ENCODE measurements at places on chromosomes 16 and 17. TPM values are rescaled to one million over a fixed set of nuclear protein-coding genes. Genes with fewer than 3 reads are reported as not detected.

DNA sequence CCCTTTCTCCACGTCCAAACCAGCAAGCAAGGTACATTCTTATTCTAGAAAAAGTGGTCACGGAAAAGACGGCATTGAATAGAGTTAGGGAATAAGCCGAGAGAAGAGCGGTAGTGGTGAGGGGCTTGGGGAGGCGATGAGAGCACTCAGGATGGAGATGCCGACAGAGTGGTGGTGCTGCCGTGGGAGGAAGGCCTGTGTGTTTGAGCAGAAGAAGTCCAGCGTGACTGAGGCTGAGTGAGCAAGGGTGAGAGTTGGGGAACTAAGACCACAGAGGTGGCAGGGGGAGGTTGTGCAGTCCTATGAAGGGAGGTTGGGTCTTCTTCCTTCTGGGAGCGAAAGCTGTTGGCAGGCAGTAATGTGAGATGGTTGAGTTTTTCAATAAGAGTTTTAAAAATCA lies 252.3 kb downstream of the ABCC12 start:
- H3K27me3 ChIP-seq, result no peaks in the 10 kb centered on the region
- no peaks in the 10 kb centered on the region for H3K4me1 ChIP-seq
- DNase-seq, result no peak

DNA sequence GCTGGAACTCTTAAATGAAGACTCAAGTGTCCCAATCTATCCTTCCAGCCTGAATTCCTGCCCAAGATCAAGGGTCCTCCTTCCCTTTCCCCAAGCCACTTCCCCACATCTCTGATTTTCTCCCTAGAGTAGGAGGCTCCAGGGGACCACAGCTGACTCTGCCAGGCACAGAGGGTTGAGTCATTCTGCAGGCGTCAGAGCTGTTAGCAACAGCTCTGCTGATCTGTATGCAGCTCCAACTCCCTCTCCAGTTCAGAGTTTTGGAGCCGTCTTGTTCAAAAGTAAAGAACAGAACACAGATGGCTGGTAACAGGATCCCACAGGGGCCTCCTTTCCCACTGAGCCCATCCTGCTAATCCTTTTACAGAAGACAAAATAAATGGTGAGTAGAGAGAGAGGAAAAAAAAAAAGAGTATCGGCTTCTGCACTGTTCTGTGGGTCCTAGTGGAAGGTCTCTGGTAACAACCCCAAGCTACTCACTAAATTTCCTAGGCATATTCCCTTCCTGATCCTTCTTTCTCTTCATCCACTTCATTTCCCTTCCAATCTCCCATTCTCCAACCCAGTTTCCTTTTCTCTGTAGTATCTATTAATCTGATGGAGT lies 13.4 kb upstream of the TAOK1 start:
- H3K4me1 ChIP-seq, result no peaks in the 10 kb centered on the region
- peak overlapping the region; percentile 67 for H3K27ac ChIP-seq
- H3K4me3 ChIP-seq, result no peak overlapping the region
- no peaks in the 10 kb centered on the region for H3K36me3 ChIP-seq
- no peak for DNase-seq
- no peaks in the 10 kb centered on the region for H3K27me3 ChIP-seq

GRCh38 chr17:3659541-3660111 lies 8.8 kb downstream of the TAX1BP3 start:
- H3K4me1 ChIP-seq, result peaks cover 32% of the 10 kb centered on the region
- H3K27me3 ChIP-seq, result no peaks in the 10 kb centered on the region
- H3K36me3 ChIP-seq, result peaks cover 74% of the 10 kb centered on the region
- no peak overlapping the region for H3K4me3 ChIP-seq

GRCh38 chr16:24986512-24987303 lies 28.5 kb downstream of the ARHGAP17 start:
- H3K4me1 ChIP-seq, result peaks cover 77% of the 10 kb centered on the region
- no peak overlapping the region for H3K4me3 ChIP-seq
- H3K36me3 ChIP-seq, result no peaks in the 10 kb centered on the region
- H3K27ac ChIP-seq, result peak overlapping the region; percentile 81
- H3K27me3 ChIP-seq, result no peaks in the 10 kb centered on the region

DNA sequence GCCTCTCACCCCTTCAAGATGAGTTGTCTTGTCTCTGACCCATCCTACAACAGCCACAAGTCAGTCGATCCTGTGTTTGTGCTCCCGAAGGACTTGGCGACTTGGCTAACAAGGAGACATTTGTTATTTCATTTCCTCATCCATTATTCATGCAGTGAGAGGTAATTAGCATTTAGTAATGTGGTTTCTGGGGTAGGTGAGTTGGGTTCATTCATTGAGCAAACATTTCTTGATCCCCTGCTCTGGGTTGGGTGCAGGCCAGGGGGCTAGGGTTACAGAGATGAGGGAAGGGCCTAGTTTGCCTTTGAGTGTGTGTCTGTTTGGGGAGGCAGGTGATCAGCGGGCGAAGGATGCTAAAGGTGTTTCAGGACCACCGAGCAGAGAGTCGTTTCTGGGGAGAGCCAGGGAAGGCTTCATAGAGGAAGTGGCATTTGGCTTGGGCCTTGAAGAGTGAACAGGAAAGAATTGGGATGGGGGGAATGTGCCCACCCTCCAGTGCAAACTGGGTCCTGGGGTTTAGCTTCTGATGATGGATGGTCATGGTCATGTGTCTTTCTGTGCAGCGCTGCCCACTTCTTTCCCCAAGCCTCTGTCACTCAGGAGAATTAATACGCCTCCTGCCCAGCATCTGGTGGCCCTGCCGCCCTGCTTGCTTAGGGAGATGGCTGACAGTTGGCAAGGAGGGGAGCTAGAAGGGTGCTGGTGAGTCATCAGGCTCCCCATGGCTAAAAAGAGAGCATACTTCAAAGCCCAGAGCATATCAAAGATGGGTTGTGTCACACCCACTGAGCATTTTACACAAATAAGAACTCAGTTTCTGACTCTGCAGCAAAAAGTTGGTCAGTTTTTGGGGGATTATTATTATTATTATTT lies 38.5 kb downstream of the MSI2 start:
- H3K4me1 ChIP-seq, result peaks cover 12% of the 10 kb centered on the region
- DNase-seq, result peak; percentile 29
- peaks cover 13% of the 10 kb centered on the region for H3K36me3 ChIP-seq
- no peak overlapping the region for H3K27ac ChIP-seq

GRCh38 chr16:10896723-10897122 lies 19.7 kb downstream of the CIITA start:
- peaks cover 11% of the 10 kb centered on the region for H3K27me3 ChIP-seq
- no peak overlapping the region for H3K4me3 ChIP-seq
- no peak overlapping the region for H3K27ac ChIP-seq
- H3K36me3 ChIP-seq, result no peaks in the 10 kb centered on the region
- H3K4me1 ChIP-seq, result no peaks in the 10 kb centered on the region
- no peak for DNase-seq

DNA sequence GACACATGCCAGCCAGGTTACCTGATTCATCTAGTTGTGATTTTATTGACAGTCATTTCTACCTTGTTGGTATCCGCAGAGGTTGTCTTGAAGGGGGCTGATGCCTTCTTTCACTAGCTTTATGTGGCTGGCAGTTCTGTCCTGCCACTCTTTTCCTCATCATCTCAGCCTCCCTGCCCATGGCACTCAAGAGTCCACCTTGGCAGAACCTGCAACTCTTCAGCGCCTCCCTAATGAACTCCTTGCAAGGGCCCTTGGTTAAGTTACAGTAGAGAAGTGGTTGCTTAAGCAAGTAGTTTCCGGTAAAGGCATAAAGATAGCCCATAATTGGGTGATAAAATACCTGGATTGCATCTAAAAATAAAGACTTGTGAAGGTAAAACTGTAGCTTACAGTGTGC lies 489.9 kb downstream of the WWOX start:
- H3K27me3 ChIP-seq, result no peaks in the 10 kb centered on the region
- no peak overlapping the region for H3K27ac ChIP-seq
- H3K36me3 ChIP-seq, result no peaks in the 10 kb centered on the region
- H3K4me3 ChIP-seq, result no peak overlapping the region

- DNase-seq, result no peak
- no peak overlapping the region for H3K27ac ChIP-seq
- peaks cover 91% of the 10 kb centered on the region for H3K27me3 ChIP-seq
- no peak overlapping the region for H3K4me3 ChIP-seq
- H3K4me1 ChIP-seq, result peaks cover 44% of the 10 kb centered on the region
Measured at GRCh38 chr17:49965524-49965909, 3.5 kb upstream of the DLX4 start.

DNA sequence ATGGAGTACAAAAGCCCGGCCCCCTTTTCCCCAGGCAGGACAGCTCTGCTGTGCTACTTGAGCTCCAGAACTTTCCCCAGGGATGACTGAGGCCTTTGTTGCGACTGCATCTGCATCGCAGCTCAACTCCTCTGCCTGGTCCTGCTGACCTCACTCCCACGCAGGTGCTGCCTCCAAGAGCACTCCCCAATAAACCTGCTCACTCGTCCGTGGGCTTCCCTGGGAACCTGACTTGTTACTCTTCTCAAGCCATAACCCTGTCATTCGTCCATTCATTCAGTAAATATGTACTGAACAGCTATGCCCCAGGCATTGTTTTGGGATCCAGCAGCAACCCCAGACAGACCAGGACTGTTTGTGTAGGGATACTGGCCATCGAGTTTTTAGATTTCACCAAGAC lies 11.6 kb upstream of the RMI2 start:
- H3K27ac ChIP-seq, result no peak overlapping the region
- no peaks in the 10 kb centered on the region for H3K27me3 ChIP-seq
- no peak overlapping the region for H3K4me3 ChIP-seq
- H3K36me3 ChIP-seq, result no peaks in the 10 kb centered on the region

DNA sequence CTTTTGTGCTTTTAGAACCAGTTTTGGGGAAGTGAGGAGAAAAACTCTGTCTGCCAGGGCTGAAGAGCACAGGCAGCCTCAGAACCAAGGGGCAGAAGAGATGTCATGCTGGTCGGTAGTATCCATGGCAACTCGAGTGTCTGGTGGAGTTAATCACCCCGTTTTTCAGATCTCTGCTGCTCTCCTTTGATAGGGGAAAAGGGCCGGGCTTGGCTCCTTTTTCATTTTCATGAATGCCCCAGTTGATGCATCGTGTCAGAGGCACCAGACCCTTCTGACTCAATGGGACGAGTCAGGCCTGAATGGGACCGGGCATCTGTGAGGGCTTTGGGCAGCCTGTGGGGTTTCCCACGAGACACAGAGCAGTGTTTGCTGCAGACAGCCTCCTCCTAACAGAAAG lies 304.6 kb downstream of the ABCC12 start:
- H3K4me3 ChIP-seq, result no peak overlapping the region
- H3K4me1 ChIP-seq, result no peaks in the 10 kb centered on the region
- DNase-seq, result no peak
- H3K27ac ChIP-seq, result no peak overlapping the region
- no peaks in the 10 kb centered on the region for H3K36me3 ChIP-seq

GRCh38 chr17:70379945-70380344 lies 210.6 kb downstream of the KCNJ2 start:
- no peak overlapping the region for H3K4me3 ChIP-seq
- no peak for DNase-seq
- H3K27me3 ChIP-seq, result no peaks in the 10 kb centered on the region

DNA sequence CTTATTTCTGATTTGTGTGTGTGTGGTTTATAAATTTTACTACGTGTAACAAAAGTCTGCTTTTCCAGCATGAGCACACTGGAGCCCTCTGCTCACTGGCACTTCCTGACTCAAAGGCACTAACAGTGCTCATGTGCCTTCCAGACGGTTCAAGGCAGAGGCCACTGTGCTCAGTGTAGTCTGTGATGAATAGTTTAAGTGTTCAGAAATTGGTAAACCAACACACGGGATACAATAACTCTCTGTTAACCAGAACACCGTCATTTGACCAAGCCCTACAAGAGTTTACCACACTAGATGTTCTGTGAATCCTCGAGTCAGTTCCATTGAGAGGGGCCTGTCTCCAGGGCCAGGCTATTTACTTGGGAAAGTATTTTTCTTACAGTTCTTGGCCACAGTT lies 191.9 kb downstream of the MRTFB start:
- no peaks in the 10 kb centered on the region for H3K4me1 ChIP-seq
- H3K27me3 ChIP-seq, result no peaks in the 10 kb centered on the region
- no peak for DNase-seq

DNA sequence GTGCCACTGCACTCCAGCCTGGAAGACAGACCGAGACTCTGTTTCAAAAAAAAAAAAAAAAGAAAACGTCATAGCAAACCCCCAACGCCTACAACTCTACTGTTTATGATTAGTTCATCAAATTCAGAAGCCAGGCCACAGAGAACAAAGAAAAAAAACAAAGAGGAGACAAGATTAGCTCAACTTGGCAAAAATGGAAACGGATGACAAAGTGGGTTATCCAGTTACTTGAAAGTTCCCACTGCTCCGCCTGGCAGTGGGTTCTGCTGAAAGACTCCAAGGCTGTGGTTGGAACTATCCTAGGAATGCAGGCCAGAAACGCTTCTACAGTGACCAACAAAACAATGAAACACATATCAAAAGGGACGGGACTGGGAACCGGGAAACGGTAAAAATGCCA lies 53.1 kb downstream of the MRM3 start:
- H3K4me3 ChIP-seq, result no peak overlapping the region
- H3K4me1 ChIP-seq, result no peaks in the 10 kb centered on the region
- H3K27me3 ChIP-seq, result no peaks in the 10 kb centered on the region
- peak overlapping the region; percentile 53 for H3K27ac ChIP-seq

GRCh38 chr16:78122774-78123315 lies 23.4 kb downstream of the WWOX start:
- no peak overlapping the region for H3K4me3 ChIP-seq
- peaks cover 12% of the 10 kb centered on the region for H3K36me3 ChIP-seq
- H3K27ac ChIP-seq, result peak overlapping the region; percentile 56
- DNase-seq, result no peak
- no peaks in the 10 kb centered on the region for H3K27me3 ChIP-seq

DNA sequence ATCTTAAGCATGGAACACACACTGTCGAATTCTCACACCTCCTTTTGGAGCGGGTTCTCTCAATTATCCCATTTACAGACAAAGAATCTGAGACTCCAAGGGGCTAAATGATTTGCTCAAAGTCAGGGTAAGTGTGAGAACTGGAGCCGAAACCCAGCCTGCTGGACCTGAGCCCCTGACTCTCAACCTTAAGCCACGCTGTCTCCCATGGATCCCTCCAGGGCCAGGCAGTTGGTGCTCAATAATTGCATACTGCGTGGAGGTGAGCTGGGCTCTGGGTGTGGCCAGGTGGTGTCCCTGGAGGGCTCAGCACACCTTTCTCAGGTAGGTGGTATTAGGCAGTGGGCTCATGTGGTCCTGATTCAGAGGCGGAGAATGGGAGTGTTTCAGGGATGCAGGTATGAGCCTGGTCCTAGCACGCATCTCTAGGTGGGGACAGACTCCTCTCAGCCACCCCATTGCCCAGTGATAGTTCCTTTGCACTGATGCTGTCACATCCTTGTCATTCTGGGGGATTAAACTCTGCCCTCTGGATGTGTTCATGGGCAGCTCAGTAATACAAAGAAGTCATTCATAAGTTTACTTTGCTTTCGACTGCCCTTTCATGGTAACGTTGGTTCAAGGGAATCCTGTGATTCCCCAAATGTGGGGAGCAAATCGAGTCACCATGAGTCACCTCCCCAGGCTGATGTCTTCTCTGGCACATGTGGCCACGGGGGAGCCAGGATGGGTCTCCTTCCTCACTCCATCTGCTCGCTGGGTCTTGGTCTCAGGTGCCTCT lies 399.5 kb upstream of the TNRC6C start:
- H3K36me3 ChIP-seq, result no peaks in the 10 kb centered on the region
- H3K27ac ChIP-seq, result no peak overlapping the region
- peaks cover 28% of the 10 kb centered on the region for H3K27me3 ChIP-seq
- no peak overlapping the region for H3K4me3 ChIP-seq
- H3K4me1 ChIP-seq, result peaks cover 11% of the 10 kb centered on the region

Gene TBC1D3
- total RNA-seq, result not detected

Data from stomach (tissue), 19 donors.